ENCODE measurements at places on chromosomes 13 and 19.

GRCh38 chr13:40648841-40649240 is 17.6 kb downstream of the FOXO1 start:
- DNase-seq, result no peak

- DNase-seq, result no peak
Measured at GRCh38 chr19:35112995-35113688, 2.5 kb upstream of the FXYD3 start.

DNA sequence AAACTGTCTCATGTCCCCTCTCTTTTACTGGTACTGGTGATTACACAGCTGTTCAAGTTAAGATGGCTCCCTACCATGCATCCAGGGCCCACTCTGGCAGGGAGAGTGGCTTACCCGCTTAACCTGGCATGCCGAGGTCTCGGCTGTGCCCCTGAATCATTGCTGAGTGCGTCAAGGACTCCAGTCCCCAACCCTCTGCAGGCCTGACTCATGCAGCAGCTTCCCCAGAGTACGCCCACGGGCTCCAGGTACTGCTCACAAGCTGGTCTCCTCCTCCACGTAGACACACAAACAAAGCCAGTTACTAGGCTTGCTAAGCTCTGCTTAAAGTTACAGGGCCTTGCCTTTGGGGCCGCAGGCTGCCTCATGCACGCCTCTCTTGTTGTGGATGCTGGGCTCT is 447.4 kb downstream of the COG6 start:
- peak; percentile 42 for DNase-seq

DNA sequence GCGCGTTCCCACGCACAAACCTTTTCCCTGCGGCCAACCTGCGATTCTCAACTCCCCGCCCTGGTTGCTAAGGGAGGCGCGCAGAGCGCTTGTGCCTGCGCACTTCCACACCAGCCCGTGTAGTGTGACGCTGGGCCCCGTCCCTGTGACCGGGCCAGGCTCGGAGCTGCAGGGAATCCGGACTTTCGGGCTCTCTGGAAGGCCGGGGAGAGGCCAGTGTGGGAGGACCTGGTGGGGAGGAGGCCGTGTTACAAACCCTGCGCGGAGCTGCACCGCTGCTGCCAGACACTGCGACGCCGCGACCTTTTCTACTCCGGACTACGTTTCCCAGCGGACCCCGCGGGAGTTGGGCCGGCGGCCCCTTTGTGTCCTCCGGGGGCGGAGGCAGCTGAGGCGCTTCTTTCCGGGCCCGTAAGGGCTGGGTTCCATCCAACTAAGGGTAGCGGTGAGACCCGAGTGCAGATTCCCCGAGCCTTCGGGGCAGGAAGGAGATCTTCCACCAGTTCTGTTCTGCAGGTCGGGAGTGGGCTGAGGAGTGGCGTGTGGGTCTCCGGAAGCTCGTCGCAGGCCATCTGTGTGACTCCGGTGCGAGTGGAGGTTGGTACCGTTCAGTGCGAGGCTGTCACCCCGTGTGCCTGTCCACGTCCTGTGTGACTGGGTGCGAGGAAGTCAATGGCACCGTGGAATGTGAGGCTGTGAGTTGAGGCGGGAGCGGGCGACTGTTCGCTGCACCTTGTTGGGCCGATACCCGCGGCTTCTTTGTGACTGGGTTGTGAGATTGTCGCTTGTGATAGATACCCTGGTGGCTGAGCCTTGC is at the start of gene ZNF570:
TSS of gene ZNF570 (plus strand) at position 396 of the 817 bp plus-strand sequence. CDS start 999 bp downstream, outside the sequence.
- DNase-seq, result peak; percentile 74

- no peak for DNase-seq
Measured at GRCh38 chr19:1026783-1027649, 608 bp downstream of the CNN2 start.

DNA sequence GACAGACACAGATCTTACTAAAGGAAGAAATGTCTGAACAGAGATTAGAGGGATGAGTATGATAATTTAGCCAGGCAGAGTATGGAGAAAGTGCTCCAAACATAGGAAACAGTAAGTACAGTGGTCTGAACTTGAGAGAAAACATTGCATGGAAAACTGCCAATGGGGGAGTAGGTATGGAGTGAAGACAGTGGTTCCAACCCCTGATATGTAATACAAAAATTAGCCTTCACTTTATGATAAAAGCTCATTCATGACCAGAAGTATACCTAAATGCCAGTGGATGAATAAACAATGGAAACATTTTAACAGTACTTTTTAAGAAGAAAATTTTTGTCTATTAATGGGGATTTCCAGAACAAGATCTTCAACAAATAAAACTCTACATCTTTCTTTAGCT is 334.0 kb downstream of the DIAPH3 start:
- DNase-seq, result no peak

DNA sequence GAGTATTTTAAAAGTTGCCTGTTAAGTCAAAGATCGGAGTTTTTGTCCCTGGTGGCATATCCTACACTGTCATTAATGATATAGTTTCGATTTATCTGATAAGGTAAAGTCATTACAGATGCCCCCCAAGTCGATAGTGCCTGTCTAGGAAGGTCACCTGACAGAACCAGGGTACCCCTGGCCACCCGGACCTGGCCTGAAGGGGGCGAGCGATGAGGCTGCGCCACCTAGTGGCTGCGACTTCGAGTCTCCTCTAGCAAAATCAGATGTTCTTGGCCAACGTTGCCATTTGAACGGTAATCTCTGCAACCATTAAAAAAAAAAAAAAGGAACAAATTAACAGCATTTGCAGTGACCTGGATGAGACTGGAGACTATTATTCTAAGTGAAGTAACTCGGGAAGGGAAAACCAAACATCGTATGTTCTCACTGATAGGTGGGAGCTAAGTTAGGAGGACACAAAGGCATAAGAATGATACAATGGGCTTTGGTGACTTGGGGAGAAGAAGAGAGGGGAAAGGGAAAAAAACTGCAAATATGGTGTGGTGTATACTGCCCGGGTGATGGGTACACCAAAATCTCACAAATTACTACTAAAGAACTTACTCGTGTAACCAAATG is 565.1 kb downstream of the LIG4 start:
- no peak for DNase-seq

DNA sequence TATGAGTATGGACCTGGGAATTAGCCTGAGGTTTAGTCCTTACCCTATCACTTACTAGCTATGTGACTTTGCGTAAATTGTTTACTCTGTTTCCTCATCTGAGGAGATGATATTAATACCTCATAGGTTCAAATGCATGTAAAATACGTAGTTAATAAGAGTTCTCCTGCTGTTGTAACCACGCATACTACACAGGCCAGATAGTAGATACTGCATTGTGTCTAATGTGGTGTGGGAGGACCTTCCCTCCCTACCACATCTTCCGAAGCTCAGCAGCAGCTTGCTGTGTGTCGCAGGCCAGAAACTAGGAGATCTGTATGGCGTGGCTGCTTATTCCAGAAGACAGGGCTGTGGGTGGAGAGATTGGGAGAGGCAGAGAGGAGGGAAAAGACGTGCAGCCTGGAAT is 23.0 kb downstream of the GTF2F2 start:
- DNase-seq, result no peak

- no peak for DNase-seq
Measured at GRCh38 chr13:53612200-53612599, 583.6 kb downstream of the OLFM4 start.

GRCh38 chr19:40133491-40133890 is 42.7 kb upstream of the ZNF780A start:
- DNase-seq, result no peak

GRCh38 chr19:6204212-6204611 is 68.7 kb downstream of the ACSBG2 start:
- DNase-seq, result no peak
